ENCODE measurements at places on chromosomes 7 and 10. TPM values are rescaled to one million over a fixed set of nuclear protein-coding genes. Genes with fewer than 3 reads are reported as not detected.

BBS9 gene
- 26.8 TPM for total RNA-seq

HDAC9 gene
- 40.6 TPM for total RNA-seq

CALY gene
- not detected for total RNA-seq

GNG11 gene
- 56.9 TPM for total RNA-seq

ADK gene
- total RNA-seq = 96.8 TPM

FLNC gene
- total RNA-seq = 193 TPM

MBL2 gene
- not detected for total RNA-seq

OR6B1 gene
- total RNA-seq = not detected

HYAL4 gene
- not detected for total RNA-seq

TUBB8 gene
- not detected for total RNA-seq

EPHA1 gene
- total RNA-seq = not detected

SHOC2 gene
- total RNA-seq = 70.1 TPM

FAM13C gene
- total RNA-seq = 9.1 TPM

ADIRF gene
- total RNA-seq = 48.4 TPM

SLC26A3 gene
- not detected for total RNA-seq

AKR1C4 gene
- not detected for total RNA-seq

MICU1 gene
- total RNA-seq = 58.3 TPM

AMZ1 gene
- total RNA-seq = 0.25 TPM

STOX1 gene
- 0.09 TPM for total RNA-seq

SPDYE18 gene
- total RNA-seq = not detected

PCDH15 gene
- 0.08 TPM for total RNA-seq

WNT16 gene
- total RNA-seq = 0.16 TPM

ZNF804B gene
- not detected for total RNA-seq

ITIH5 gene
- total RNA-seq = 0.09 TPM

VAX1 gene
- not detected for total RNA-seq

OR2A1 gene
- 0.27 TPM for total RNA-seq

IDI2 gene
- total RNA-seq = not detected

GPC2 gene
- total RNA-seq = 1.2 TPM

FGFBP3 gene
- total RNA-seq = 1.2 TPM

PARD3 gene
- 42.1 TPM for total RNA-seq

CFAP46 gene
- total RNA-seq = 0.09 TPM

ATP5MK gene
- total RNA-seq = 159 TPM

YAE1 gene
- total RNA-seq = 95.8 TPM

HOXA13 gene
- total RNA-seq = not detected

LIPA gene
- 55.2 TPM for total RNA-seq

PTN gene
- total RNA-seq = 12.8 TPM

PPA1 gene
- 394 TPM for total RNA-seq

ITGB8 gene
- 79.2 TPM for total RNA-seq

CPXM2 gene
- total RNA-seq = 64.0 TPM

TUBAL3 gene
- total RNA-seq = not detected

KRIT1 gene
- total RNA-seq = 318 TPM

MET gene
- total RNA-seq = 7.5 TPM

ARMC3 gene
- total RNA-seq = 0.25 TPM

ST8SIA6 gene
- 0.09 TPM for total RNA-seq

UBTD1 gene
- total RNA-seq = 35.2 TPM

SEMA3A gene
- total RNA-seq = 118 TPM

TMEM130 gene
- total RNA-seq = 0.57 TPM

SEMA4G gene
- 0.81 TPM for total RNA-seq

HACD1 gene
- total RNA-seq = 18.4 TPM

STRIP2 gene
- total RNA-seq = 6.9 TPM

ZNF862 gene
- 8.8 TPM for total RNA-seq

NUDT1 gene
- 8.3 TPM for total RNA-seq

CPEB3 gene
- 1.7 TPM for total RNA-seq

SLC16A9 gene
- 0.25 TPM for total RNA-seq

WDR86 gene
- total RNA-seq = 17.7 TPM

GRID1 gene
- total RNA-seq = not detected

NUTM2A gene
- 0.33 TPM for total RNA-seq

PTF1A gene
- total RNA-seq = not detected
